ENCODE measurements at places on chromosomes 7 and 10.

GRCh38 chr10:120824881-120825309 is 26.3 kb upstream of the WDR11 start:
- no peak for DNase-seq

- DNase-seq = peak; percentile 59
Measured at GRCh38 chr7:2934211-2934731, 90.2 kb upstream of the GNA12 start.

DNA sequence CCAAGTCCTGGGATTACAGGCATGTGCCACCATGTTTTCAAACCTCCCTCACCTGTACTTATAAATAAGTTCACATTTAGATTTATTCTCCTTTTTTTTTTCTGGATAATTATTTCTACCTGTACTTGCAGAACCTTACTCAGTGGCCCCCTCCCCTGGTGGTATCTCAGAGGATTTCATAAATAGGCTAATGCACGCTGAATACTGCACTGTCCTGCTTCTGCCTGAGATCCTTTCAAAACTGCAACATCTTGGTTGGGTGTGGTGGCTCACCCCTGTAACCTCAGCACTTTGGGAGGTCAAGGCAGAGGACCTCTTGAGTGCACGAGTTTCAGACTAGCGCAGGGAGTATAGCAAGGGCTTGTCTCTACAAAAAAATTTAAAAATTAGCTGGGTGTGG is 4.6 kb upstream of the BLVRA start:
- DNase-seq = no peak

DNA sequence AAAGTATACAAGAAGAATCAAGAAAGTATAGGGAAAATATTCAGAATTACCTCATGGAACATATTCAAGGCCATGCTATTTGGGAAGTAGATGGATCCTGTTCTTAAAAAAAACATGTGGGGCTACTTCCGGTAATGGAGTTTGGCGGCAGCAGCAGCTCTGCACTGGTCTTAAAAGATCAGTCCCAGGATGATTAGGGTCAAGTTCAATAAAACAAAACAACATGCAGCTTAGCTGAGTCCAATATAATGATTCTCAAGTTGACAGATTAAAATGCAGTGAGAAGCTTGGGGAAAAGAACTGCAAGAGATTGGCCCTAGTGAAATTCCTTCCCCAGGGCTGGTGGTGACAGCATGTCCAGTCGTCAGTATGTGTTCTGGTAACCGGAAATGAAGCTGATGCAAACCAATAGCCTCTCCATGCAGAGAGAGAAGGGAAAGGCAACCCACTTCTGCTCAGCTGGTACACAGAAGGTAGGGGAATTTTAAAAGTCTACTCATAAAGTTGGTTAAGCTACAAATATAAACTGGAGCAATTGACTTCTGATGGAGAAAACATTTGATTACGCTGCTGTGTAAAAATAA is 305.1 kb upstream of the IMMP2L start:
- DNase-seq = no peak

DNA sequence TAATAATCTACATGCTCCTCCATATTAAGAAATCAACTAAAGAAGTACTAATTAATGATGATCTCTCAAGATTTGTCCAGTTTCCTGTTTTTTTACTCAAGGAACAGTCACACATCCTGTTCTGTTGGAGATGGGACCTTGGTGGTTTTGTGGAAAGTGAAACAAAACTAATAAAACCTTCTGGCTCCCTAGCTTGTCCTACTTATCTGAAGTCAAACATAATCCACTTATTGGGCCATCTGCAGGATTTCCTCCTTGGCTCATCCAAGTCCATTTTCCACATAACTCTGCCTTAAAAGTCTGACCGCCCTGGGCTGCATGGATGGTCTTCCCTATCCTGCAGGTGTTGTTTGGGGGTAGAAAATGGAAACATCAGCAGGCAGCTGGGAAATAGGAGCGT is 39.4 kb upstream of the TARP start:
- DNase-seq = no peak

DNA sequence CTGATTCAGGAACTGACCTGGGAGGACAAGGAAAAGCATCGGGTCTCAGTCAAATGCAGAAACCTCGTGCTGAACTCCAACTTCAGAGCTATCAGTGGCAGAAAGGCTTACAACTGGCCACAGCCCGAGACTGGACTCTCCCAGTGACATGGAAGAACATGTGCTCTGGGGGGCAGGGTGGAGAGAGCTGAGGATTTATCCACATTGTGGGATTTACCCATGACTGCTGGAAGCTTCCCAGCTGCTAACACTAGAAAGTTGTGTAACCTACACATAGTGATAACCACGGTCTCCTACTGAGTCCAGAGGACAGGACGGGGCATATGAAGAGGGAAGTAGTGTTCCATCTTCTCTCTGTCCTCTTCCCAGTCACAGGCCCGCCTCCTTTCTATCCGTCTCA is 103.4 kb downstream of the ITIH5 start:
- DNase-seq = no peak

DNA sequence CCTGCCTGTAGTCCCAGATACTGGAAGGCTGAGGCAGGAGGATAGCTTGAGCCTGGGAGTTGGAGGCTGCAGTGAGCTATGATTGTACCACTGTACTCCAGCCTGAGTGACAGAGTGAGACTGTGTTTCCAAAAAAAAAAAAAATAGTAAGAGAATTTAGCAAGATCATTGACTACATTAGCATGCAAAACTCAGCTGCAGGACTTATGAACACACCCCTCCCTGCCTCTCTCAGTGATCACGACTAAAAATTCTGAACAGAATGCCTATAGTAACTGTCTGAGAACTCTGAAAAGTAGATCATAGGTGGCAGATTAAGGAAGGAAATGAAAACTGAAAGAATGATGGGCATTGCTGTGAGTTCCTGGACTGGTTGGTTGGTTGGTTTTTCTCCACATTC is 50.5 kb downstream of the MYL10 start:
- no peak for DNase-seq

GRCh38 chr7:128036226-128036940 is 5.1 kb upstream of the LRRC4 start:
- DNase-seq = no peak

DNA sequence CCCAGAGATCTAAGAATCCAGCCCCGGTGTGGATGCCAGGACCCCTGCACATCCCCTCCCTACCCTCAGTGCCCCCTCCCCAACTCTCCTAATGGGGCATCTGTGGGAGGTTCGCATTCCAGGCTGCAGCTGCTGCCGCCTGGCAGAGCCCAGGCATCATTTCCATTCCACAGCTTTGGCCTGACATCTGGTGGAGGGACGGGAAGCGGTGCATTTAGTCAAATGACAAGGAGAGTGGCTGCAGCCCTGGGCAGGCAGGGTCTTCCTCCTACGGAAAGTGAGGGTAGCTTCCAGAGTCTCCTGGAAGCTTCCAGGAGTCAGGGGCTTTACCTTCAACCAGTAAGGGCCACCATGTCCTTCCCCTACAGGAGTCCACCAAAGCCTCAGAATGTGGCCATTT is 30.8 kb downstream of the PRLHR start:
- DNase-seq = no peak

DNA sequence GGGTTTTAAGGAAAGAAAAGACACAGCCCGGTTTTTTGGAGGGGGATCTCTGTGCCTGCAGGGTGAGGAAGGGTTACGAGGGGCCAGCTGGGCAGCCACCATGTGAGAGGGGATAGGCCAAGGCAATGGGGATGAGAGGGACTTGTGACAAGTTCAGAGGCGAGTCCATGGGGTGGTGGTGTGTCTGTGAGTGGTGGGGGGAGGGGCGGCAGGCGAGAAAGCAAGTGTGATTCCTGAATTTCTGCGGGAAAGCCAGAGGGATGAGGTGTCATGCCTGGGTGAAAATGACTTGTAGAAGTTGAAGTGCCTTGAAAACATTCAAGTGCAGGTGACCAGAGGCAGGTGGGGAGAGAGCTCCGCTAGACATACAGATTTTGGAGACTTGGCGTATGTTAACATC is 61.0 kb upstream of the RNF32 start:
- DNase-seq = peak; percentile 18
